ENCODE measurements at places on chromosomes 1 and 21.

GRCh38 chr1:244303610-244303969 lies 148.1 kb downstream of the ADSS2 start:
- no peak for DNase-seq

DNA sequence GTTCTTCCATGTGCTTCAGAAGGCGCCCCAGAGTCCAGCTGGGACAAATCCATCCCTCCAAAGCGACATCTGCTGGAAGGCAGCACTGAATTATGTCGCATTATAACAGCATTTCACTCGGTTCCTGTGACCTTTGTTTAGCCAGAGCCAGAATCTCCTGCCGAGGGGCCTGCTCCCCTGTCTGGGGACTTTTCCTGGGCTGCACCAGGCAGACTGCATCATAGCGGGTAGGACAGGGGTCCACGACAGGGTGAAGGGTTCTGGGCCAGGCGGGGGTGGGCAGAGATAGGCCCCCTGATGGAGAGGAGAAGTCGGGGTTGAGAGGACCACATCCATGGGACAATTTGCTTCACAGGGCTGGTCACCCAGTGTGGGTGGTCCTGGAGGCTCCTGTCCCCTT lies 276.9 kb downstream of the MATN1 start:
- DNase-seq = no peak

- DNase-seq = no peak
Observed at GRCh38 chr1:3012456-3013291, 8.6 kb upstream of the ACTRT2 start.

DNA sequence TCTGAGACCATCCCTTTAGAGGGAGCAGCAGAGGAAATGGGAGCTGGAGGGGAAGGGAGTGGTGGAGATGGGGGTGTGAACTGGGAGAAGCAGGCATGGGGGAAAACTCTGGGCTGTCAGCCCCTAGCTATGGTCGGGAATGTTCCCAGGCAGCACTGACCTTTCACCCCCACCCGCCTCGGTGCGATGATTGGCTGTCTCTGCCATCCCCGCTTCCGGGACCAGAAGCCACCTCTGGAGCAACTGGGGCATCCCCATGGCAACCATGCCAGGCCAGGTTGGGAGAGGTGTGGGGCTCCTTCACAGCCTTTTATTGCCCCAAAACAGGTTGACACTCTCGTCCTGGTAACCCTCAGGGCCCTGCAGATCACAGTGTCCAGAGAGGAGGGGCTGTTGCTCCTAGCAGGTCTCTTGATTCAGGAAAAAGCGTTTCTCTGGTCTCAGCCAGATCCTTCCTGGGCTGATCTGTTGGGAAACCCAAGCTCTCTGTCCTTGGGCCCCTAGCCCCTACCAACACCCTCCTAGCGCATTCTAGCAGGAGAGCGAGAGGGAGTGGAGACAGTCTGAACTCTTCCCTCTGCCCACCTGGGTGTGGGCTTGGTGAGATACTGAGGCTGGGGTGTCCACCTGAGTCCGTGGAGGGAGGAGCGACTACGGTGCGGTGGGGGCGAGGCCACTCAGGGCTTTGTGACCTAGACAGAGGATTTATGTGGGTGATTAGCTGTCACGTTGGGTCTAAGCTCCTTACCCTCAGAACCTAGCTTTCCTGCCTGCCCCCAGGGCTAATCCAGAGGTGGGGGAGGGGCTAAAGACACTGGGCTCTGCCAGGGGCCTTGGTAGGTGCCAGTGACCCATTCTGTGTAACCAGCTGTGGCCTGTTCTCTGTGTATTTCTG lies 12.2 kb upstream of the SLC6A9 start:
- DNase-seq = no peak

- peak; percentile 67 for DNase-seq
Observed at GRCh38 chr1:13583595-13583965, at the start of gene PDPN. PDPN (plus strand) TSS chr1:13583832; CDS start chr1:13584034, 202 bp downstream.

GRCh38 chr21:15457965-15458364 lies 271.8 kb upstream of the USP25 start:
- no peak for DNase-seq

GRCh38 chr1:9352377-9353134 lies 59.9 kb downstream of the SPSB1 start:
- DNase-seq = no peak

- DNase-seq = no peak
Observed at GRCh38 chr1:230421481-230421880, 4.7 kb downstream of the PGBD5 start.

DNA sequence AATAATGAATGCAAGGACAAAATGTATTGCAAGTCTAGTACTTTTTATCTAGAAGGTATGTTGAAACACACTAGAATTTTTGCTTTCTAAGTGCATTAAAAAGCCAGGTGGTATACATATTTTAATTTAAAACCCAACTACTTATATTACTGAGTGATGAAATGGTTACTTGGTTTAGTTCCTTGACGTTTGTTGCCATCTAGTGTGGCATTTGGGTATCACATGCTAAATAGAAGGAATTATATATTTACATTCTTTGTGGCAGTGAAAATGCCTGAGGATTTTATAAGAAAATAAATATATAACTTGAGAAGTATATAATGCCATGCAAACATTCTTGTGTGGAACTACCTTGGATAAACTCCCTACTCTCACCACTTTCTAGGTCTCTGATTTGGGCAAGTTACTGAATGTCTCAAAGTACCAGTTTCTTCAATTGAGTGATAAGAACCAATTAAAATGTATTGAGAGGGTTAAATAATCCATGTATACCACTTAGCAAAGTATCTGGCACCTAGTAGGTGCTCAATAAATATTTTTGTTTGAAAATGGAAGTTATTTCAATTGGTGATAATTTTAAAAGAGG lies 69.6 kb downstream of the SDCCAG8 start:
- DNase-seq = peak; percentile 61

- peak; percentile 27 for DNase-seq
Observed at GRCh38 chr1:102732927-102733326, 375.4 kb downstream of the COL11A1 start.

- no peak for DNase-seq
Observed at GRCh38 chr21:37405629-37406028, 39.1 kb downstream of the DYRK1A start.

GRCh38 chr1:21509351-21510112 lies at the start of gene ALPL:
ALPL (plus strand) TSS chr1:21509423; CDS start chr1:21554082, 44,659 bp downstream.
- DNase-seq = no peak
